ENCODE measurements at places on chromosomes 2 and 18.

DNA sequence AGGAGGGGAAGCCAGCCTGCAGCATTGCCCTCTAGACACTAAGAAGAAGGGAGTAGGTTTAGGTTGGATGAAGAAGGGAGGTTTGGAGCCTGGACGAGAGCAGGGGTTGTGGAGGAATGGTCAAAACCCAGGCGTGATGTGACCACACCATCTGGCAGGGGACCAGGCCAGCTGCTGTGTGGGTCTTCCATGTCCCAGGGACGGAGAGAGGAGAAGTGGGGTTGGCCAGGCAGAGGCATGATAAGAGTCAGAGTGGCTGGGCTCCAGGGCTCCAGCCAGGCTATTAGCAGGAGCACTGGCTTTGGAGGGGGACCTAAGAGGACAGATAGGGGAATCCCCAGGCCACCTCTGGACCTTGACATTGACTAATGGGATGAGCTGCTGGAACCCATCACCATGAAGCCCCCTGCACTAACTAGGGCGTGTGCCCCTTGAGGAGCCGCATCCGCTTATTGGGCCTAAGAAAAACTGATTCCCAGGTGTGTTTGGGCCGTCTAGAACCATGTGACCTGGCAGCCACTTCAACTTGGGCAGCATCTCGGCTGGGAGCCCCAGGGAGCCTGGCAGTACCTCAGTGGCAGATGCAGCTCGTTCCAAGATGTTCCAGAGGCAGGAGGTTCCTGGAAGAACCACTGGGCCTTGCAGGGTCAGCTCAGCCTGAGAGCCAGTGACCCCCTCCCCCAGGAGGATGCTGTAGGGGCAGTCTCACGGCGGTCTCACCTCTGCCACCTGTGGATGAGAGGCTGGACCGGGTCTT lies 235.1 kb downstream of the AGAP1 start:
- no peak for DNase-seq

DNA sequence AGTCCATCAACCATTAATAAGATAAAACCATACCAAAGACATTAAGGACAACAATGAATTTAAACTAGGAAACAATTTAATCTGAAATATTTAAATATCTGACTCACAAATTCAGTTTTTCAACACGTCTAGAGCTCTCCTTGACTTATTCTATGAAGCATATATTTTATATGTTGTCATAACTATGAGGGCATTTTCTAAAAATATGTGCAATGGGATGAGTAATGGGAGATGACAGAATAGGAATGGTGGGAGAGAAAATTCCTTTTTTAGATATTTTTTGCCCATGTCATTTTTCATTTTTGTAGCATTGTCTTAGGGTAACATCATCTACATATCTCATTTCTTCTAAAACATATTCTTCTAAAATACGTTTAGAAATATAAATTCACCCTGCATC lies 79.2 kb upstream of the CDH2 start:
- DNase-seq: no peak

DNA sequence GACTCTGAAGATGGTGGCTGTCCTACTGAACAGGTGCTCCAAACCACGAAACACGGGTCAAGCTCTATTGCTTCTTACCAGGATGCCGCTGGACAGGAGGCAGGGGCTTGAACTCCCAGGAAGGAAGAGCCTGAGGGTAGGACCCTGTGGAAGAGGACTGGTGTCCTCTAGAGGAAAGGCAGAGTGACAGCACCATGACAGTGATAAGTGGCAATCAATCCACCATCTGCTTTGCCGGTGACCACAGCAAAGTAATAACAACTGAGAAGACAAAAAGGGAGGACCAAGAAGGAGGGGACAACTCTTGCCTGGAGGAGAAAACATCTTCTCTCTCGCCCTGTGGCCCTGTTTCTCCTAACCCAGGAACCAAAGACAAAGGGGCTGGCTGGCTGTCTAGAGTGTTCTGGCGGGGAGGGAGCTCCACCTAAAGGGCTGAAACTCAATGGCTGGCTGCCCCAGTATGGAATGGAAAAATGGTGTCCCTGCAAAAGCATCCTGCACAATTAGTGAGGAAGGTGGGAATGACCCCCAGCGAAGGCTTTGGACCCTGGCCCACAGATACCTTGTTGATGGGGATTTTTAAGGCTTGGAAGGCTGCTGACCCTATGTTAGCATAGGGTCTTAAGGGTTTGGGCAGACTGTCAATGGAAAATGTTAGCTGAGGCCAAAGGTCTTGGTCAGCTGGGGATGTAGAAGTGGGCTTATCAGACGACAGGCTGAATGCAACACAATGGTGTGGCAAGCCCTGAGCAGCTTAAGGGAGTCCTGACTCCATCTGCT lies 35.4 kb downstream of the PROC start:
- peak; percentile 47 for DNase-seq

DNA sequence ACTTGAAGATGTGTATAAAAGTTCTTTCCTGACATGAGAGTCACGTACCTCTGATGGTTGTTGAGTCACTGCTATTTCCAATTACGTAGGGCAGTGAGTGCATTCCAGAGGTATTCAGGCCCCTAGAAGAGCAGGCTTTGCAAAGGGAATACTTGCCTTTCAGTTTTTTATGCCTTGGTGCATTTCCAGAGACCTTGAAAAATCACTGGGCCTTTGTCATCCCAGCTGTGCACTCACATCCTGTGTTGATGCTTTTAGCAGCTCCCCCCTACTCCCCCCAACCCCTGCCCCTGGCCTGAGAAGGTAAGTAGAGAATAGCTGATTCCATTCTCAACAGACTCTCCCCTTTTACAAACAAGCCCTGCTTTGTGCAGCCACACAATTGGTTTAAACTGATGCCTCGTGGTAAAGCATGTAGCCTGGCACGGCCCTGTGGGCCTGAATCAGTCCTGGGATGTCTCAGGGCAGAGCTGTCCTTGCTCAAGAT lies 174.2 kb downstream of the PRPF40A start:
- peak; percentile 77 for DNase-seq

DNA sequence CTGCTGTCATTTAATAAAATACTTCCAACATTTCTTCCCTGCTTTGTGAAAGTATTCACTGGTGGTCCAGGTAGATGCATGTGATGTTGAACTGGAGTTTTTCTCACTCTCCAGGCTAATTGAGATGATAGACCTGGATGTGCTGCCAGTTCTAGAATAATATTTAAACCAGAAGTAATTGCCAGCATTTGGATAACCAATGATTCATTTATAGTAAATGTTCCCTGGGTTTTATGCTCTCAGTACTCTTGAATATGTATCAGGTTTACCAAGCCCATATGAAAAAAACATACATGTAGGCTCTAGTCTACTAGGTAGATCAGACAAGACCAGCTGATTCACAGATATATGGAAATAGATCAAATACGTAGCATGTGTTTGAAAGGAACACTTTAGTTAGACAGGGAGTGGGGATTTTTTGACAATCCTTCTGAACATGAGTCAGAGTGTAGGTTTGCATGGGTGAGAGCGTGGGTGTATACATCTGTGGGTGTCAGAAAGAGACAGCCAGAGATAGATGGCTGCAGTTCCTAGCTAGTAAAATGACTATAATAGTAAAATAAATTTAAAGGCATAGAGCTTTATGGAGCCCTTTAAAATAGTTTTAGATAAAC lies 115.1 kb downstream of the NAB1 start:
- DNase-seq: no peak

DNA sequence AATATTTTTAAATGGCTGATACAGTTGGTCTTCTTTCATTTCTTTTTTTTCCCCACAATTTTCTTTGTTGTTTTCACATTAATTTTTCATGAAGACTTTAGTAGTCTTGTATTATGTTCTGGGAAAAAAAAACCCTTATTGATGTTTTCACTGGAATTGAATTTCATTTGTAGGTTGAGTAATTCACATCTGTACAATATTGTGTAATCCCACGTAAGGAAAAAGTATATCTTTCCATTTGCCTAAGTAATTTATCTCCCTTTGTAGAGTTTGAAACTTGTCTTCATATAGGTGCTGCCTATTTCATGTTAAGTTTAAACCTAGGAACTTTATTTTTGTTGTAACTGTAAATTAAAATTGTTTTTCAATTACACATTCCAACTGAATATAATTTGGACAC lies 2.0 kb downstream of the DNAJC27 start:
- DNase-seq: no peak

DNA sequence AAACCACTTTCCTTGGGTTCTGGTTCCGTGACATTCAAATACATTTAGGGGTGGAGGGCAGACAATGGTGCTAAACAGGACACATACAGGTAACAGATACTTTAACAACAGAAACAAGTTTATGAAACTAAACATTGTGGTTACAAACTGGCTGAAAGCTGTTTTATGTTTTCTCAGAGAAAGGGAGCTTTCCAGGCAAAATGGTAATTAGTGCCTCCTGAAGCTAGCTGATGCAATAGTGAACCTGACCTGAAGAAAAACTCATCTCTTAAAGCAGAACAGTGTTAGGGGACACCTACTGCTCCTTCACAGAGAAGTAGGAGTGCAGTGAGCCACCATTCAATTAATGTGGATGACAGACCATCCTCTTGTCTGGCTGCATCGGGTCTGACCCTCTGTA lies 138.9 kb downstream of the CCDC148 start:
- DNase-seq: no peak

- no peak for DNase-seq
These were observed 39.6 kb downstream of the CRACDL start for GRCh38 chr2:98896416-98896815.

DNA sequence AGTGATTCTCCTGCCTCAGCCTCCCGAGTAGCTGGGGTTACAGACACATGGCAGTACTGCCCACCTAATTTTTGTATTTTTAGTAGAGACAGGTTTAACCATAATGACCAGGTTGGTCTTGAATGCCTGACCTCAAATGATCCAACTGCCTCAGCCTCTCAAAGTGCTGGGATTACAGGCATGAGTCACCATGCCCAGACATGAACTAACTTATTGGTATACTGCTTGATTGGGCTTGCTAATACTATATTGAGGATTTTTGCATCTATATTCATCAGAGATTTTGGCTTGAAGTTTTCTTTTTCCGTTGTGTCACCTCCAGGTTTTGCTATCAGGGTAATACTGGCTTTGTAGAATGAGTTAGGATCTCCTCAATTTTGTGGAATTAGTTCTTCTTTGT lies 706.1 kb upstream of the HS6ST1 start:
- no peak for DNase-seq

GRCh38 chr2:106068451-106068850 lies 125.7 kb downstream of the UXS1 start:
- no peak for DNase-seq

DNA sequence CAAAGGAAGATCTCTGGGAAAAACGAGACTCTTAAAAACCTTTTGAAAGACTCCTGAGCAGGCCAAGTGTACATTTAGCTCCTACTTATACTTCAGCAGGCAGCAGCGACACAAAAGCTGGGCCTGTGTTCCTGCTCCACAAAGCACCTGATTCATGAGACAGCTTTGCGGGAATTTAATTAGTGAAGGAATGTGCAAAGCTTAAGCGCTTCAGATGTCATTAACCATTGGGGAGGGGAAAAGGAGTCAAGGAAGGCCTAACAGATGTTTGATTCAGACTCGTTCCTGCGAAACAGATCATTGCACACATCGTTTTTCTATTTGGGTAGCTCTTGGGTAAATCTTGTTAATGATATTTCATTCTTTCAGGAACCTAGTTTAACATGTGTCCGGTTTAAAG lies 125.9 kb downstream of the MAIP1 start:
- peak; percentile 93 for DNase-seq

DNA sequence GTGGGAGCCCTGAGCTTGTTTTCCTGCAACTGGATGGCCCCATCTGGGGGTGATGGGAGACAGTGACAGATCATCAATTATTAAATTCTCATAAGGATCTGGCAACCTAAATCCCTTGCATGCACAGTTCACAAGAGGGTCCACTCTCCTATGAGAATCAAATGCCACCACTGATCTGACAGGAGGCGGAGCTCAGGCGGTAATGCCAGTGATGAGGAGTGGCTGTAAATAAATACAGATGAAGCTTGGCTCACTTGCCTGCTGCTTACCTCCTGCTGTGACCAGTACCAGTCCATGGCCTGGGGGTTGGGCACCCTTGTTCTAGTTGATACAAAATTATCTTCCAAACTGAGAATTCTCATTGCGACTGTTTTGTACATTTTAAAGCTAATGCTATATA lies 258.6 kb downstream of the CTNNA2 start:
- no peak for DNase-seq

DNA sequence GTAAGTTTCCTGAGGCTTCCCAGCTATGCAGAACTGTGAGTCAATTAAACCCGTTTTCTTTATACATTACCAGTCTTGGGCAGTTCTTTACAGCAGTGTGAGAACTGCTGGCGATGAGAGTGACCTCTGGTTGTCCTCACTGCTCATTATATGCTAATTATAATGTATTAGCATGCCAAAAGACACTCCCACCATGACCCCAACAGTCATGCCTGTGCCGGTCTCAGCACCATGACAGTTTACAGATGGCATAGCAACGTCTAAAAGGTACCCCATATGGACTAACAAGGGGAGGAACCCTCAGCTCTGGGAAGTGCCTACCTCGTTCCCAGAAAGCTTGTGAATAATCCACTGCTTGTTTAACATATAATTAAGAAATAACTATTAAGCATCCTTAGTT lies 8.1 kb upstream of the IL1A start:
- no peak for DNase-seq

- DNase-seq: no peak
These were observed 165.0 kb downstream of the DIS3L2 start for GRCh38 chr2:232126301-232127099.

- no peak for DNase-seq
These were observed 219.5 kb upstream of the SKOR2 start for GRCh38 chr18:47470941-47471340.

All from neural progenitor cell (in vitro differentiated cells).